Fibroblast of skin of right quadriceps (primary cell): ENCODE measurements at places on chromosomes 16 and 17.

GRCh38 chr17:8176197-8176940, at the start of gene TMEM107:
TMEM107 (minus strand) TSS chr17:8176380; CDS start chr17:8176286, 94 bp downstream.
- DNase-seq: peak; percentile 82

DNA sequence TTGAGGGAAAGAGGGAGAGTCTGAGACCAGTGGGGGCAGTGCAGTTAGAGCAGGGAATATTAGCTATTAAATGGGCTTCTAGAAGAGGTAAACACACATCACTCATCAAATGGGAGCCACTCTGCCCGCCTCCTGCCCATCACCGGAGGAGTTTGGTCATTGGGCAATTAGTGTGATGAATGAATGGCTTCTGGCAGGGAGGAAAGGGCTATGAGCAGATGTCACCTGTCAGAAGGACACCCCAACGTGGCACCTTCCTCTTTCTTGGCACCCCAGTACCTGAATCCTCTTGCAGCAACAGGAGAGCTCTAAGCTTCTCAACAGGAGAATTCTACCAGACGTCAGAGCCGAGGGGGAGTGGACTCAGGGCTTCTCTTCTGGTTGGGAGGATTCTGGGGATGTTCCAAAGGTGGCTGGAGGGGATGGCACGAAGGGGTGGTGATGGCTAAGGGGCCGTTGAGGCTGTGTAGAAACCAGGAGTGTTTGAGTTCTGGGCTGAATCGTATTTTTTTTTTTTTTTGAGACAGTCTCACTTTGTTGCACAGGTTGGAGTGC, 11.0 kb downstream of the C1QTNF1 start:
- no peak for DNase-seq

GRCh38 chr17:33127706-33128105, 136.1 kb downstream of the SPACA3 start:
- DNase-seq: no peak

GRCh38 chr16:63426275-63426870, 1390.1 kb upstream of the CDH8 start:
- DNase-seq: no peak

- DNase-seq: no peak
These were observed 133.5 kb downstream of the RGS9 start for GRCh38 chr17:65270499-65271253.

DNA sequence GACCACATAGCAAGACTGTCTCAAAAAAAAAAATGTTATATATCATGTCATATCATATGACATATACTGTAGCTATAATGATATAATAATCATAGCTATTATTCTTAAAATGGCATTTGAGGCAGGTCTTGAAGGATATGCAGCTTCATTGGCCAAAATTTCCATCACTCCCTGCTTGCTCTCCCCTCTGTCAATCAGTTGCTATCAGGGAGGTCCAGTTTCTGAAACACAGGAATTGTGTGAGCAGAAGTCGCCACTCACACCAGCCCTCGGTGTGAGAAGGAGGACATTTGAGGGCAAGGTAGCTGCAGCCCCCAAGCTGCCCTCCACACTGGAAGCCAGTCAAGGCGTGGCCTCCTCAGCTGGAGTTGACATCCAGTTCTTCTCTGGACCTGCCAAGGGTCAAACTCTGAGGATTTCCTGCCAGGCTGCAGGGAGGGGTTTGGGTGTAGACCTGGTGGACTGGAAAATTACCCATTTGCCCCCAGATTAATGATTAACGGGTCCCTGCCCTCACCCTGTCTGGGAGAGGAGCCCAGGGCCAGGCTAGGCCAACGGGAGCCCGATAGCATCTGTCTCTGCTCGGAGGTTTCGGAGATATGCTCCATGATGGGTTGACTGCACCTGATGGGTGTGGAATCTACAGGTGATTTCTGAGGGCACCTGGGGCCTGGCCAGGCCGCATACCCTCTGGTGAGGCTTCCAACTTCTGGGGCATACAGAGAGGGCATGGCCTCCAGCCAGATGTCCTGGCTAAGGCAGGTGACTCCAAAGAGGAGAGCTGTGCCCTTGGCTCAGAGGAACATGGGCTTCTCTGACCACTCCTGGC, 18.8 kb downstream of the WNT9B start:
- no peak for DNase-seq

- no peak for DNase-seq
These were observed 39.7 kb downstream of the SLC7A5 start for GRCh38 chr16:87829622-87829980.

DNA sequence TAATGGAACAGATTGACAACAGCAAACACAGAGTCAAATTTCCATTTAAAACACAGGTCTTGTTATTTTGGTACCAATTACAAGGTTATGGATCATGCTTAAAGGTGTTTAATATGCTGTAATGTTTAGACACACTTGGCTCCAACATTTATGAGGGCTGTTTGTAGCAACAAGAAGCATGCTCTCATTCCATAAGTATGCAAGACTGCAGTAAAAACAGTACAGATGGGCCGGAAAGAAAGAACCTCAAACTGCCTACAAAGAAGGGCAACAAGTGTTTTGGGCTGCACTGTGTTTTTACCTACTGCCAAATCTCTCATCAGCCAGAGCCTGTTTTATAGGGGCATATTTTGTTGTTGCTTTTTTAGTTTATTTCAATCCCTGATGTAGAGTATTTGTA, 100.5 kb upstream of the HS3ST3A1 start:
- DNase-seq: peak; percentile 65

DNA sequence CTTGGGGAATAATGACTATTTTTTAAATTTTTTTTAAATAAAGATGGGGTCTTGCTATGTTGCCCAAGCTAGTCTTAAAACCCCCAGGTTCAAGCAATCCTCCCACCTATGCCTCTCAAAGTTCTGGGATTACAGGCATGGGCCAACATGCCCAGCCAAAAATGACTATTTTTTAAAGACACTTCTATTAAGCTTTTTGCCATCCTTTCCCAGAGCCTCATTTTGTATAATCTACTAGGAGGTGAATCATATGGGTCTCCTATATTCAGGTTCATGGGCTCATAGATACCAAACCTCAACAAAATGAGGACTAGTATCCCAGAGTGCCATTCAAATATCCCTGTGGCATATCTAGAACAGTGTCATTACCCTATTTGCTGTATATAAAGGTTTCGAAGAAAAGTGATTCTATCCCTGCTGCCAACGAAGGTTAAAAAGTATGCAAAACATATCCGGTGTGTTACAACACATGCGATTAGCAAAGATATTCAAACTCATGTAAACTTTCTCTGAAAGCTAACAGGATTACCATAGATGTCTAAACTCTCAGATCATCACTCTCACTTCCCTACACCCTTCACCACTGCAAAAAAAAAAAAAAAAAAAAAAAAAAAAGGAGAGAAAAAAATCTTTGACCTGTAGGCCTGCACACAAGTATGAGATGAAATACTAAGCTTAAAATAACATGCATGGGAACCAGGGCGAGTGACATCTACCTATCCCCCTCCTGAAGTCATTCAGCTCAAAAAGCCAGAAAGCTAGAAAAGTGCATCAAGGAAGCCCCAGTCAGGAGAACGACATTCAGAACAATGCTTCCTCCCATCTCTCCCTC, 23.5 kb downstream of the XPO6 start:
- peak; percentile 39 for DNase-seq

- peak; percentile 20 for DNase-seq
These were observed 27.9 kb upstream of the DBNDD1 start for GRCh38 chr16:90046971-90047713.

GRCh38 chr17:11105141-11105540, 135.9 kb upstream of the SHISA6 start:
- no peak for DNase-seq

GRCh38 chr16:75244225-75244809, 7.1 kb downstream of the BCAR1 start:
- peak; percentile 52 for DNase-seq

DNA sequence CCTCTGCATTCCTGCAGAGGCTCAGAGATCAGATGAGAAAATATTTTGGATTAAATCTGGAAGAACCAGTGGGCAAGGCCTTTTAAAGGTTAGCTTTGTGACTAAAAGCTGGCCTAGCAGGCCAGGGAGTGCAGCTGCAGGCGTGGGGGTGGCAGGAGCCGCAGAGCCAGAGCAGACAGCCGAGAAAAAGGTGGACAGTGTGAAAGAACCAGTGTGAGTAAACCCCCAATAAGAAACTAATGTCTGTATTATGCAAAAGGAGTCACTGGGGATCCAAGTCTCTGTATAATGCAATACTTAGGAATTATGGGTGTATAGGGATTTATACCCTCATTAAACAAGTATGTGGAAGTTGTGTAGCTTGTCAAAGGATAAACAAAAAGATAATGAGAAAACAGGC, 21.4 kb upstream of the SPACA3 start:
- peak; percentile 26 for DNase-seq

DNA sequence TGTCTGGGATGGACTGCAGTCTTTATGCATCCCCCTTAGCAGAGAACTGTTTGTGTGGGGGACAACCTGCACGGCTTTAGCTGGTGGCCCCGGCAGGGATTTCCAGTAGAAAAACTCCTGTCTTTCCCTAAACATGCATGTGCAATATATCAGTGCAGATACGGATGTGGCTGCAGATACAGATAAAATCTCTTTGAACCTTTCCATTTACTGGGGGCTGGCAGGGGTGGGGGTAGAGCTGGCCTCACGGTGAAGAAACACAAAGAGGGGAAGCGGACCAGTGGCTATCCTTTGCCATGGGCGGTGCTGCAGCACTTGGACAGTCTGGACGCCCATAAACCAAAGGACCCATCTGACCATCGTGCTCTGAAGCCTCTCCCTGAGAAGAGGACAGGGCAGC, 201.3 kb downstream of the ZFHX3 start:
- no peak for DNase-seq

- no peak for DNase-seq
These were observed 199.7 kb upstream of the ASIC2 start for GRCh38 chr17:33492731-33493265.

DNA sequence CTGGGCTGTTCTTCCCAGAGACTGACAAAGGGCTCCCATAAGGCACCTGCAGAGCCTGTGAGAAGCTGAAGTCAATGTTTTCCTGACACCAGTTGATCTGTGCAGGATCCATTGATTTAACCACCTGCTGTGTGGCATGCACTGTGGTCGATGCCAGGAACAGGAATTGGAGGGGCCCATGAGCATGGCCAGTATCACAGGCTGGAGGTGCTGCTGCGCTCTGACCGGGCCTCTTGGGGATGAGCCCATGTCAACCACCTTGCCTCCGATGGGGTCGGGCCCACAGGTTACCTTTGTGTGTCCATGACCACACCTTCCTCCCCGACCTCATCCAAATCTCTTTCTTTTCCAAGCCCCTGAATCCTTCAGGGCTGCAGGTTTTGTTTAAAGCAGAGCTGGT, 18.2 kb upstream of the STH start:
- DNase-seq: no peak

GRCh38 chr16:84827131-84827574, 7.4 kb downstream of the CRISPLD2 start:
- DNase-seq: peak; percentile 58

DNA sequence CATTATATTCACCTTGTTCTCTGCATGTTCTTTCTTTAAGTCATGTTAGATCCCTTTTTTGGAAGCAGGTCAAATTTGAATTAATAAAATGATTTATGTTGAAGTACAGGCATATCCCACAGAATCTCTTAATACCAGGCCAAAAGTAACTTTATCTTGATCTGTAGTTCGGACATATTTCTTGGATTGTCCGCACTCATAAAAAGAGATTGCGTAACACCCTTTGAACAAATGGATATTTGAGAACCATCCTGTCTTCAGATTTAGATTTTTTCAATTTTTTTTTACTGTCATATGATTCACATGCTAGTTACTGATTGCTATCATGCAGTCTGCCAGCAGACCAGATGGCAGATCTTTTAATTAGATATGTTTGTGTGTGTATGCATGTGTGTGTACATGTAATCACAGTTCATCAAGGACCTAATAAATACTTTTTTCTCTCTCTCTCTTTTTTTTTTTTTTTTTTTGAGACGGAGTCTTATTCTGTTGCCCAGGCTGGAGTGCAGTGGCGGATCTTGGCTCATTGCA, 352.6 kb downstream of the WWOX start:
- no peak for DNase-seq

GRCh38 chr17:39328815-39329214, 72.6 kb downstream of the FBXL20 start:
- DNase-seq: no peak
